ENCODE measurements at places on chromosomes 7 and 10. TPM values are rescaled to one million over a fixed set of nuclear protein-coding genes. Genes with fewer than 3 reads are reported as not detected.

- no peak for DNase-seq
Observed at GRCh38 chr7:28536259-28536658, 123.9 kb downstream of the CREB5 start.

- no peak for DNase-seq
Observed at GRCh38 chr7:133625046-133625445, 372.2 kb downstream of the EXOC4 start.

KLHL7 gene
- 21.6 TPM for total RNA-seq

SPDYE2 gene
- total RNA-seq: not detected

DNA sequence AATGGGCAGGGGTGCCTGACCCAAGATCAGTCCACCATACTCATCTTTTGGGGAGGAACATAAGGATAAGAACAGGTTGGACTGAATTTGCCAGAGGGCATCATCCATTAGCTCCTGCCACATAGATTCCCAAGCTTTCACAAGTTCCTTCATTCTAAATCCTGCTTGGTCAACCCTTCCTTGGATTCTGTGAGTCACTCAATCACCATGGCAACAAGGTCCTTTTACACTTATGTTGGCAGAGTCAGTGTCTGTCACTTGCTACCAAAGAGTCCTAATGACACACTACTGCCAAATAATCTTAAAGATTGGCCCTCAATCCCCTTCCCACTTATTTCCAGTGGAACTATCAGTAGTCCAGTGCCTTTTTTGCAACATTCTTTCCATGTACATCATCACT lies 5.0 kb upstream of the LGI1 start:
- no peak for DNase-seq

GRCh38 chr7:142476077-142476476 lies 218.2 kb upstream of the PRSS58 start:
- DNase-seq: no peak

DNA sequence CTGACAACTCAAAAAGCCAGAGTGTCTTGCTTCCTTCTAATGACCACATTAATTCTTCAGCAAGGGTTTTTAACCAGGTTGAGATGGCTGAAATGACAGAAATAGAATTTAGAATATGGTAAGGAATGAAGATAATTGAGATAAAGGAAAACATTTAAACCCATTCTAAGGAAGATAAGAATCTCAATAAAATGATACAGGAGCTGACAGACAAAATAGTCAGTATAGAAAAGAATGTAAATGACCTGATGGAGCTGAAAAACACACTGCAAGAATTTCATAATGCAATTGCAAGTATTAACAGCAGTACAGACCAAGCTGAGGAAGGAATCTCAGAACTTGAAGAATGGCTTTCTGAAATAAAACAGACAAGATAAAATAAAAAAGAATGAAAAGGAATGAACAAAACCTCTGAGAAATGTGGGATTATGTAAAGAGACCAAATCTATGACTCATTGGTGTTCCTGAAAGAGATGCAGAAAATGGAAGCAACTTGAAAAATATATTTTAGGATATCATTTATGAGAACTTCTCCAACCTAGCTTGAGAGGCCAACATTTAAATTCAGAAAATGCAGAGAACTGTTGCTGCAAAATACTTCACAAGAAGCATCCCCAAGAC lies 87.1 kb downstream of the SAMD9 start:
- DNase-seq: no peak

Measured in vagina (tissue), 2 donors.